ENCODE measurements at places on chromosomes 4 and X.

- DNase-seq = no peak
These were observed 56.6 kb upstream of the DAPP1 start for GRCh38 chr4:99759988-99760387.

- no peak for DNase-seq
These were observed 62.2 kb upstream of the FRMPD4 start for GRCh38 chrX:12076046-12076445.

DNA sequence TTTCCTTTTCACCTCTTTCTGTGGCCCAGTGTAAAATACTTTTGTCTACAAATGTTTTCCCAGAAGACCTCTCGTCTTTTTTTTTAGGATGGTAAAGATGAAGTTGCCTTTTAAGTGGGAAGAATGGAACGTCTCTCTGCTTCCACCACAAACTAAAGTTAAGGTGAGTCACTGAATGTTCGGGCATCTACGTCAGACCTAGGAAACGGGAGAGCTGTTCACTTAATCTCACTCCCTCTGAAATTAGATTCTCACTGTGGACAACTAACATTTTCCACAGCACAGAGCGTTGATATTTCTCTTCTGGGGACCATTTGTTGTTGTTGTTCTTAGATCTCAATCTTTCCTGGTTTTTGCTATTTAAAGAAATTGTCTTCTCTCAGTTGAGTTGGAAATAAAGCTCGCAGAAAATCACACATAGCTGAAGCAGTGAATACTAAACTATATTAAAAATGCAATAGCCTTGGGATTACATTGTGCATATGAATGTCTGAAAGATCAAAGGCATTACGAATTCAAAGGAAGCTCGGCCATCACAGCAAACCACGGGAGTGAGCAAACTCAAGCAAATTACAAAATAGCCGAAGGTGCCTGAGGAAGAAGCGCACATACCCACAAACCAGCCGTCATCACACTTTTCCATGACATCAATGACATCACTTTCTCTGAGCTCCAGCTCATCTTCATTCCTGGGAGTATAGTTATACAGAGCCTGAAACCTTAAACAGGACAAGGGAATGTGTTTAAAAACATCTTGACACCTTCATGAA lies 53.9 kb upstream of the PDLIM3 start:
- DNase-seq = no peak

DNA sequence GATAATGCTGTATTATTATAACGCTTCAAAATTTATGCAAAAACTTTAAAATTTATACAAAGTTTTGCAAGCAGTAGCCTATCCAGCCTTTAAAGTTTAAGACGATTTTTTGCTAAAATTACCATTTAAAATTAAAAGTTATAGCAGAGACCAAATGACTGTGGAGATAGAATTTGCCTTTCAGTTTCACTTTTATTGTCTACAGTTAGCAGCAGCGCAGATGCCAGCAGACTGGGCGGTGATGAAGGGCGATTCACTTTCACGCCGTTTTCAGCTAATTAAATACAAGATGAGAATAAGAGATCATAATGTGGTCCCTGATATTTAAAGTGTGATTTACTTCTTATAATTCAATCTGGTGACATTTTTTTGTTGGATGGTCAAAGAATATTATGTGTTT lies 1381.5 kb upstream of the ADGRL3 start:
- DNase-seq = no peak

DNA sequence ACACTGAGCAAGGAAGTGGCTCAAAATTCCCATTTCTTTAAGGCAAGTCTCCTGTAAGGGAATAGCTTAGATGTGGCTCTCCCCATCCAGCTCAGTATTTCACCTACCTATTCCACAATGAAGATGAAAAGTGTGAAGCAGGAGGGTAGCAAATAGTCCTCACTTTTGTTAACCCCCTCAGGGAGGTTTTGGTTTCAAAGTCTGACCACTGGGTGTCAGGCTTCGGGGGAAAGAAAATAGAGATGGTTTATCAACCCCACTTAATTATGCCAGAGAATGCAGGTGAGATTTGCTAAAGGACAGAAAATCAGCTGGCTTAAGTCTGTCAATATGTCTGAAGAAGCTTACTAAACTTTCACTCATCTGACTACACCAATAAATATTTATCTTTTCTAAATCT lies 69.5 kb downstream of the DHX15 start:
- no peak for DNase-seq

DNA sequence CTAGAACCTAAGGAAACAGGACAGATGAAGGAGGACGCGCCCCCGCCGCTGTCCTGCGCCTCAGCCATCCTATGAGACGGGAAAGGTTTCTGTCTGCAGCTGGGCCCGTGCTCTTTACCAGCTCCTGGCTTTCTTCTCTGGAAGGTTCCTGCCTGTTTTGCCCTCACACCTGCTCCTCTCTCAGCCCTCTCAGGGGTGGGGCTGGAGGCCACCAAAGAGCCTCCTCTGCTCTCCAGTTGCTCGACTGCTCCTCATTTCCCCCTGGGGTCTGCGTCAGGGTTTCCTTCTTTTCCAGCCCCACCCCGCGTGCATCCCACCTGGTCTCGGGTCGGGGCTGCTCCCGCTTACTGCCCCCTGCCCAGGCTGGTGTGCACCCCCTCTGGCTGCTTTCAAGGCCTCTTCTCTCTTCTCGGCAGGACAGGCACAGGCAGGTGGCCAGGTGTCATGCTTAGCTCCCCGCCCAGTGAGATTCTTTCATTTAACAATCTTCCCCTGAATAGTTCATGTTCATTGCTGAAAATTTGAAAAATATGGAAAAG lies 4.6 kb downstream of the HTT-AS start:
- no peak for DNase-seq

All from left forelimb (tissue), 1 donor.